ENCODE measurements at places on chromosomes 6 and 20.

DNA sequence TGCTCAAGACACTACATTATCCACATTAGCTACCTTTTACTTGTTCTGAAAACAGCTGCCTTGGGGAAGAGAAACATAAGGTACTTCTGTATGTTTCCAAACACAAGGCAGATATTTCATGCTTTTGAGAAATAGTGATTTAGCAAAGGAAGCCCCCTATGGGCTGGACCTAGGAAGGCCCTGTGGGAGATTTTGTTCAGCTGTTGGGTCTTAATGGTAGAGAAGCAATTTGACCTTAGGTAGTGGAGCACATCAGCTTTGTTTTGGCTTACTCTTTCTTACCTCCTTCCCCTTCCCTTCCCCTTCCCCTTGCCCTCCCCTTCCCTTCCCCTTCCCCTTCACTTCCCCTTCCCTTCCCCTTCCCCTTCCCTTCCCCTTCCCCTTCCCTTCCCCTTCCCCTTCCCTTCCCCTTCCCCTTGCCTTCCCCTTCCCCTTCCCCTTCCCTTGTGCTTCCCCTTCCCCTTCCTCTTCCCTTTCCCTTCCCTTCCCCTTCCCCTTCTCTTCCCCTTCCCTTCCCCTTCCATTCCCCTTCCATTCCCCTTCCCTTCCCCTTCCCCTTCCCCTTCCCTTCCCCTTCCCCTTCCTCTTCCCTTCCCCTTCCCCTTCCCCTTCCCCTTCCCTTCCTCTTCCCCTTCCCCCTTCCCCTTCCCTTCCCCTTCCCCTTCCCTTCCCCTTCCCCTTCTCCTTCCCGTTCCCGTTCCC, 84.6 kb downstream of the ANKS1A start:
- DNase-seq, result no peak

DNA sequence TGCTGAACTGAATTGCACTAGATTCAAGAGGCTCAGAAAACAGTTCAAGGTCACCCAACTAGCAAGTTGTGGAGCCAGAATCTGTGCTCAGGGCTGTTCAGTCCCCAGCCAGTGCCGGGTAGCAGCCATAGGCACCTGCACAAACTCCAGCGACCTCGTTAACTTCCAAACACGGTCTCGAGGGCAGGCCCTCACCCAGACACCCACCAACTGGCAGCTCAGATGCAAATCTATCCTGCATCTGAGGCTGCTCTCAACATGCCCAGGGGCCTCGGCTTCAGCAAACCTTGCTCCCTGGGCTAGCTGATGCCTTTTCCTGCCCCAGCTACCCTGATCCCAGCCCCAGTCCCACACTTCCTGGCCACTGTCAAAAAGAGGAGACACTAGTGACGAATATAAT, 3.7 kb downstream of the JPH2 start:
- peak; percentile 72 for DNase-seq

- no peak for DNase-seq
Measured at GRCh38 chr6:84103029-84103428, 69.5 kb downstream of the MRAP2 start.

DNA sequence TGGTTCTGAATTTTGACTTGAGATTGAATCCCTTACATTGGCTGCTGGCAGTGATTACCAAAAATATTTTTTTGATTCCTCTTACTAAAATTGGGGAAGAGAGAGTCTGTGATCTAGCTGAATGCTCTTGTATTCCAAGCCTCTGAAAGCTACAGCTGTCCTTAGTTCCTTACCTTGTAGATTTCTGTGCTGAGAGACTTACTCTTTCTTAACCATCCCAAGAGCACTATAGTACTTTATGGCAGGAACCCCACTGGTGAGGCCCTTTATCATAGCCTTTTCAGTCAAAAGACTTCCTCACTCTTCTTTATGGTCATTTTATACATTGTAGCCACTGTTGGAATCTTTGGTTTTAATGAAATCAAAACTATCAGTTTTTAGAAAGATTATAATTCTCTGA, 19.1 kb upstream of the ERVFRD-1 start:
- no peak for DNase-seq

DNA sequence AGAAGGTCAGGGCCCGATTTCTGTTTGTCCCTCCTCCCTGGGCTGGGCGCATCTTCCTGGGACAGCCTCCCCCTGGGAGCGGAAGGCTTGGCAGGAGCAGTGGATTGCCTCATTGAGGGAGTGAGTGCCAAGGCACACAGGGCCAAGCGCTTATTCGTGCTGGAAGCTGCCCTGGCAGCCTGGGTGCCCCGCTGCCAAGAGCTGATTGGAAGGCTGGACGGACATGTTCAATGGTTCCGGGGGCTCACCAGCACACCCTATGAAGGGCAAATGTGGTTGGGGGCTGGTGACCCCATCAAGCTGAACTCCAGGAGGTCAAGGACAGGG, 10.3 kb upstream of the ZNF831 start:
- no peak for DNase-seq

- peak; percentile 58 for DNase-seq
Measured at GRCh38 chr20:51306521-51307358, 235.8 kb downstream of the NFATC2 start.

GRCh38 chr20:54510541-54511129, 35.2 kb downstream of the DOK5 start:
- no peak for DNase-seq

DNA sequence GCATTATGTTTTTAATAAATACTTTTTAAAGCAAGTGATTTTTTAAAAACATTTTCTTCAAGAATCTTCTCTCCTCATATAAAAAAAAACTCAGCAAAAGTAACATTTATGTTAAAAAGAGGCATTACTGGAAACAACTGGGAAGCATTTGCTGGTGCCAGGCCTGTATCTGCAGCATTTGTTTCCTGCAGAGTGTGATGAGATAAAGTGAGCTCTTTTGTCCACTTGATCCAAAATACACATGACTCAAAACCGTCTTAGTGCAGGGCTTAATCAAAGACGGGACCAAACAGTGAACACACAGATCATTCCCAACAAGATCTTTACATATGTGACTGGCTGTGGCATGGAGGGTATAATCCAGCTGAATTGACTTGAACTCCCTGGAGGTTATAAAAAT, 28.3 kb upstream of the RIPPLY2 start:
- DNase-seq, result no peak

DNA sequence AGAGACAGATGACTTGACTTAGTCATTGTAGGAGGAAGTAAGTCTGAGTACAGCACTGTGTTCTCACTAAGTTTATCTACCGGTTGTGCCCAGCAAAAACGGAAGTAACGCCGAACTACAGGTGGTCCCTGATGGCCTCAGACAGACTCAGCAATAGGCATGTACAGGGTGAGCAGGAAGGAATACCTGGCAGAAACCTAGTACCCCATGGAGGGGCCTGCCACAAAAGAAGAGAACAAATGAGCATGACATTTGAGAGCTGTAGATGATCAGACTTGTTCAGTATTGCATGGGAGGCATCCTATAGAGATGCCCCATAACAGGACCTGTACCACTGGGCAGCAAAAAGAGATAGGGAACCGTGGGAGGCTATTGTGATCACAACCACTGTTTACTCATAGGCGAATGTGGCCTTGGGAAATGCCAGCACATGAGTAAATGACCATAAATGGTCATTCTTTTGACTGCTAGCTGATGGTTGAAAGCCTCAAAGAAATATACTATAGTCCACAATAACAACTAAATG, 106.4 kb upstream of the TAB2 start:
- no peak for DNase-seq

DNA sequence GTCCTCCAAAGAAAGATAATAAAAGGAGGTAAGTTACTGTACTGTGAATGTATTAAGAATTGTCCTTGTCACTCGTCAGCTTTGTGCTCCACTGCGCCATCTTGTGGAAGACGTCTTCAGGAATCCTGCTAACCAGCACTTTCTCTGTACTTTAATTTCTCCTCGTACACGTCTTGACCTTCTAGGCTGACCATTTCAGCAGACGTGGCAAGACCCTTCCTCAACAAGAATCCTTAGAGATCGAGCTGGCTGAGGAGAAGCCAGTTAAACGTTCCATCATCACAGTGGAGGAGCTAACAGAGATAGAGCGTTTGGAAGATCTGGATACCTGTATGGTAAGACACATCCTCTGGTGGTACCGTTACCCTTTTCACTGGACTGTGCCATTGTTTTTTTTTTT, 95.5 kb upstream of the SCGN start:
- peak; percentile 35 for DNase-seq

DNA sequence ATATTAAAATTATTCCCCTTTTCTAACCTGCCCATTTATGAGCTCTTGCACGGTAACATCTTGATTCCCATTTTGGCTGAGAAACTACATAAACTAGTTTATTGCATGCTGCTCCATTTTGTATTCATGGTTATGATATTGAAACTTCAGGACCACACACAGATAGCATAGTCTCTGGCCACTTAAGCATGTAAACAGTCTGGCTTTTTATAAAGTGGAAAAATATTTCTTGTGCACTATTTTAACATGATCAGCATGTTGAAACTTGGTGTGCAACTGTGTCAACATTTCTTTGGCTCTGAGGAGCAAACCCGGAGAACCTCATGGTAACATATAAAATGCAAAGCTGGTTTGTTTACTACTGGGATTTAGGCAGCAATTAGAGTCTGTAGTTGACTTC, 70.7 kb downstream of the SLX4IP start:
- no peak for DNase-seq

- DNase-seq, result no peak
Measured at GRCh38 chr6:132300323-132300949, 100.8 kb downstream of the MOXD1 start.

- no peak for DNase-seq
Measured at GRCh38 chr6:82712826-82713225, 349.2 kb downstream of the TPBG start.

DNA sequence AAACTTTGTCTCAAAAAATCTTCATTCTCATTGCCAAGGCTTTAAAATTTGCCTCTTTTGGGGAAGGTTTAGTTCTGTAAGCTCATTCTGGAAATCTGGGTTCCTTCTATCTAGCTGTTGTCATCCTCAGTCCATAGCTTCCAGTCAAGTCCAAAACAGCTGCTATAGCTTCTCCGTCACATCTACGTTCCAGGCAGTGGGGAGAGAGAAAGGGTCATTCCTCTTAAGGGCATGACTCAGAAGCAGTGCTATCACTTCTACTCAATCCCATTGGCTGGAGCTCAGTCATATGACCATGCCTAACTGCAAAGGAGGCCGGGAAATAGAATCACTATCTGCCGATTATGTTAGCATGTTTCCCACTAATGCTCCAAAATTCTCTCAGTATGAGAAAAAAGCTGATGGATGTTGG, 141.4 kb upstream of the PTPN1 start:
- DNase-seq, result no peak

- DNase-seq, result no peak
Measured at GRCh38 chr6:112938650-112939049, 591.5 kb downstream of the RFPL4B start.

GRCh38 chr6:158358450-158359077, 46.3 kb downstream of the TULP4 start:
- DNase-seq, result no peak

GRCh38 chr6:11317885-11318771, 85.7 kb upstream of the NEDD9 start:
- DNase-seq, result no peak

- DNase-seq, result no peak
Measured at GRCh38 chr6:41757931-41758640, 10.9 kb upstream of the PGC start.

DNA sequence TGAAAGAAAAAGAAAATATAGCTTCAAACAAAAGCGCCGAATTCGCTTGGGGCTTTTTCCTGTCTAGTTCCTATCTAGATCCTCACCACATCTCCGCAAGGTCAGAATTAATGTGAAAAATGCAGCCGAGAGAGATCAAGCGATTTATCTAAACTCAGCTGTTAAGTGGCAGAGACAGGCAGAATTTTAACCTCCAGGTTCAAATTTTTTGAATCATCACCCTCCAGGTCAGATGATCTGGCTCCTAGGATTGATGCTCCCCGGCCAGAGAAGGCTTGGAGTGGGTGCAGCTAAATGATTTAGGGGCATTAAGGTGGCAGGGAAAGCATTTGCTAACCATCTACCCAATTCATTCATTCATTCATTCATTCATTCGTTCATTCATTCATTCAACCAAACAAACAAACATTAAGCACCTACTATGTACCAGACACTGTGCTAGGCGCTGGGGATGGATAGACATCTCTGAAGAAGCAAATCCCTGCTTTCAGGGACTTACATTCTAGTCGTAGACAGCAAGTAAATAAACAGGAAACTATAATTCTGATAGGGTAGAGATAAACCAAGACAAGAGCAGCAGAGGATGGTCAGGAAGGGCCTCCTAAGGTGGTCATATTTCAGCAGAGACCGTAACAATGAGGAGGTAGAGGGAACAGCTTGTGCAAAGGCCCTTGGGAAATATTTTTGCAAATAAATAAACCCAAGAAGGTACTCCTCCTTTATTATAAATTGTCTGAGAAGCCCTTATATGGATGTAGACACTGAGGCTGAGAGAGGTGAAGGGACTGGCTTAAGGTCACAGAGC, 672 bp upstream of the UBE2V1 start:
- DNase-seq, result no peak

DNA sequence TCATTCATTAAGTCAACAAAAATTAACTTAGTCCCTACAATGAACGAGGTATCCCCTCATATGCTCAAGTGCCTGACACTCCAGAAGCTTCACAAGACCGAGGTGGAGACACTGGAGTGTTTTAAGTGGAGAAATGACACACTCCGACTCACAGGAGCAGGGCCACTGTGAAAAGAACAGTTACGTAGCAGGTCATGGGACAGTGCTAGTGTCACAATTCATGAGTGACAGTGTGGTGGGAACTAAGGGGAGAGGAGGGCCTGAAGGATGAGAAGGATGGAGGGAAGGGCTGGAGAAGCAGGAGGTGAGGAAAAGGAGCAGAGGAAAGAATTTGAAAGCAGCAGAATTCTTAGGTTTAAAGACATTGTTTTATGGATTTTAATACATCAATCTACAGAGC, 1.3 kb upstream of the HLA-A start:
- DNase-seq, result no peak

DNA sequence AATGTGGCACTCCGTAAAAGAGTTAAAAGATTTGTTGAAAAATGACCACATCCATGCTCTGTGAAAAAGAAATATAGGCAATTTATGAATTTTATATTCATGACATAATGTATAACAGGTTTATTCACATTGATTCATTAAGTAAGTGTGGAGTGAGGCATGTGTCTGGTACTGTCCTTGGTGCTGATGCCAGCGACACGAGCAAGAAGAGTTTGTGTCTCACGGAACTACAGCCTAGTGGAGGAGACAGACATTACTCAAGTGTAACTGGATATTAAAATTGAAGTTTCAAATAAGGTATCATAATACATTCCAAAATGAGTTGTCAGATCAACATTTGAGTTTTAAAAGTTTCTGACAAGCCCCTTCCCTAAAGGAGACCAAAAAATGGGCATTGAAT, 158.2 kb upstream of the PRND start:
- no peak for DNase-seq
